NB4 (cell line): ENCODE measurements at places on chromosomes 5 and 9.

GRCh38 chr5:131720714-131721113 is 76.1 kb downstream of the FNIP1 start:
- DNase-seq, result no peak

- DNase-seq, result no peak
Measured at GRCh38 chr5:132086277-132086794, 12.7 kb downstream of the CSF2 start.

GRCh38 chr5:128870923-128871322 is 94.4 kb upstream of the SLC27A6 start:
- DNase-seq, result no peak

GRCh38 chr5:10513501-10514442 is 50.1 kb upstream of the ANKRD33B start:
- DNase-seq, result no peak

GRCh38 chr5:35377653-35378052 is 147.4 kb upstream of the PRLR start:
- DNase-seq, result no peak

DNA sequence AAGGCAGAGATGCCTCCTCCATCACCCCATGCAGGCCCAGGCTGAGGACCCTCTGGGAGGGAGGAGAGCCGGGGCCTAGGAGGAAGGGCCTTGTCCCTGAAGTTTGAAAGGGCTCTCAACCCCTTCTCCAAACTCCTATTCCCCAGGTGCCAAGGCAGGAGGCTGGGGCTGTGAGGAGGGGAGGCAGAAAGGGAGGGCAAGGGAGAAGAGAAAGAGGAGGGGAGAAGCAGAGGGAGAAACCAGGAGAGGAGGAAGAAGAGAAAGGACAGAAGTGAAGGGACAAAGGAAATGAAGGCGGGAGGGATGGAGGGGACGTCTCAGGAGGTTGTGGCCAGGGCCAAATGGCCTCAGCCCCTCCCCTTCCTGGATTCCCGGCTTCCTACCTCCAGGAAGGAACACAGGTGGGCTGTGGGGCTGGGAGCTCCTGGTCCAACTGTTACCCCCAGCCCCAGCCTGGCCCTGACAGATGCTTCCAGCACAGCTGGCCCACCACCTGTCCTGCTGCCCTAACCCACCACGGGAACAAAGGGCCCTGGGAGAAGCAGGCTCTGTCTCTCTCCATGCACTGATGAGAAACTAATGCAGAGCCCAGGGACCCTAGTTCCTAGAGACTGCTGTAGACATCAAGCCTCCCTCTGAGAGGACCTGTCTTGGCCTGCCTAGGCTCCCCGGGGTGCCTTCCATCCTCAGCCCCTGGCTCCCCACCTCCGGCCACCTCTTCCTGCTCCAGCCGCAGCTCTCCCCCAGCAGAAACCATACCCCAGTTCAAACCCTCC is 3.5 kb downstream of the DBN1 start:
- no peak for DNase-seq

- DNase-seq, result peak; percentile 28
Measured at GRCh38 chr9:14400658-14400995, 86.7 kb upstream of the NFIB start.

- DNase-seq, result no peak
Measured at GRCh38 chr9:122007837-122008236, 85.3 kb downstream of the TTLL11 start.

- no peak for DNase-seq
Measured at GRCh38 chr5:170971-171800, 20.1 kb upstream of the LRRC14B start.

DNA sequence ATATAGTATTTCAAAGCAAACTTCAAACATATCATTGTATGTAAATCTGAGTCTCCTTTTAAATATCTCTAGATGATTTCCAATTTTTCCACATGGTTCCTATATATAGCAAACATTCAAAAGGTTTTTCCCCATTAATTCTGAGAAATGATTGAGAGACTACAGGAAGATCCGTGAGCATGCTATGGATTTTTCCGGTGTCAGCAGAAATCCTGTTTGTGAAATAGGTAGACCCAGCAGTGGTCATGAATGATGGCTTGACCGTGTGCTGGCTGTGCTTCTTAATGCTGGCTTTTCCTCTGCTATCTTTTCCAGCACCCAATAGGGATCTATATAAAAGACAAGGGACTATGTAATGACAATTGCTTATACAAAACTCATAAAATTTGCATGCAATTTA is 485.3 kb downstream of the PSAT1 start:
- no peak for DNase-seq

GRCh38 chr5:110517396-110517795 is 209.1 kb downstream of the TMEM232 start:
- DNase-seq, result no peak

GRCh38 chr5:31916327-31916726 is 257.8 kb downstream of the GOLPH3 start:
- no peak for DNase-seq

- peak; percentile 88 for DNase-seq
Measured at GRCh38 chr9:137083394-137084004, 3.3 kb upstream of the MAN1B1 start.

- no peak for DNase-seq
Measured at GRCh38 chr9:128716581-128717254, 7.2 kb downstream of the ZDHHC12 start.

DNA sequence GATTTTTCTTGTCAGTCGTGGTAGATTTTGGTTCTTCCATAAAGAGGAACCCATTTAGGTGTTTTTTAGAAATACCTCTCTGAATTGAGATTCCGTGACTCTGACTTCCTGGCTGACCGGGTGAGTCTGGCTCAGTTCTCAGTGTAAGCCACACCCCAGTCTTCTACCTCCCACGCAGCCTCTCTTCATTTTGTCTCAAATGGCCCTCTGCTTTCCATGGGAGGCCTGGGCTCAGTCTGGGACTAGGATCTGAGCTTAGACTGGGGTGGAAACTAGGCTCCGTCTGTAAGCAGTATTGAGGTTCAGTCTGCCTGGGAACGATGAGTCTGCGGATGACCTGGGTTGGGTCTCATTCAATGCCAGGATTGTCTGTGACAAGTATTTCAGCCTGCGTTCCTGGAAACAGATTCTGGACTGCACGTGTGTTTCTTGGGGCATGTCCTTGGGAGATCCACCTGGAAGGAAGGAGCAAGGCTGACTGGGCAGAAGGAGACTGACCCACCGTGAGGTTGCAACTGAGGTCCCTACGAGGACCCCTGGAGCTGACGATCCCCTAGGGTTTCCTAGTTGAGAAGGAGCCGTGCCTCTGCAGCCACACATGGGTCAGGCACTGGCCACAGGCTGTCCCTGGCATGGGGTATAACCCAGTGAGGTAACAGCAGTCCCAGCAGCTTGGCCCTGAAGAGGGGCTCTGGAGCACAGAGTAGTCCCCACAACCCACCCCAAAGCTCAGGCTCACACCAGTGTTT is 12.4 kb upstream of the CRB2 start:
- DNase-seq, result peak; percentile 37

GRCh38 chr5:137415231-137415681 is 83.9 kb downstream of the SPOCK1 start:
- DNase-seq, result no peak

DNA sequence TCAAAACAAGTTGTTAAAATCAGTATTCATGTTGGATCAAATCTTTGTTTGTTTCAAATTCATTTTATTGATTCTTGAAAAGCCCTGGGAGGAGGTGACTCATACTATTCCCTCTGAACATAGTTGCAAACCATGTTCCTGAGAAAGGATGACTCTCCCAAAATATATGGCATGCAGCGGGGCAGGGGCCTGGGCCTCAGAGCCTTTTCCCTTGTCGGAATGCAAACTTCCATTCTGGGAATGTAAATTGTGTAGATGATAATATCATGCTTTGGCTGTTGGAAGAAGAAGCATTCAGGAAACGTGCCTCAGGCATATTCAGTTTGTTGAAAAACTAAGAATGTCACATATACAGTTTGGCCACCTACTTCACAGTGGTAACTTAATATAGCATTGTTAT is 242.0 kb downstream of the AUH start:
- no peak for DNase-seq

GRCh38 chr9:38278931-38279679 is 113.4 kb upstream of the ALDH1B1 start:
- no peak for DNase-seq

- no peak for DNase-seq
Measured at GRCh38 chr5:3862906-3863305, 267.3 kb downstream of the IRX1 start.

- DNase-seq, result no peak
Measured at GRCh38 chr9:112757282-112757883, 6.8 kb downstream of the SNX30 start.
